ENCODE measurements at places on chromosomes 3 and 15.

DNA sequence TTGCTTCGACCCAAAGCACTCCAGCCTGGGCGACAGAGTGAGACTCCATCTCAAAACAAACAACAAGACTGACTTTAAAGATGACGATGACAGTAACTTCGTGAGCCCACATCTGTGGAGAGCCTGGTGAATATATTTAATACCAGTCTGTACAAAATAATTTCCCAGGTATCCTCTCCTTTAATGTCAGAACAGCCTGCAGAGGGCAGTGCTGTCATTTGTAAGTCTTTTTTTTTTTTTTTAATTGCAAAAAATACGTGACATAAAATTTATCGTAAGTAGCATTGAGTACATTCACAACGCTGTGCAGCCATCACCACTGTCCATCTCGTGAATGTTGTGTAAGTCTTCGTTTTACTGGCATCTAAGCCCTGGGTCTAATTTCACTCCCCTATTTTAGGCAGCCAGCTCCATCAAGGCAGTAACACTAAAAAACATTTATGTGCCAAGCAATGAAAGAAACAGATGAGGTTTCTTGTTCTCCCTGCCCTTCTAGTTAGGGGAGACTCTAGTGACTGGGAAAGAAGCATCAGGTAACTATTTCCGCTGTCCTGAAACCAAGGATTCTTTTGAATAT lies 1.4 kb downstream of the HTD2 start:
- DNase-seq, result peak; percentile 40

- no peak for DNase-seq
Measured at GRCh38 chr15:75065851-75066509, 42.6 kb downstream of the PPCDC start.

DNA sequence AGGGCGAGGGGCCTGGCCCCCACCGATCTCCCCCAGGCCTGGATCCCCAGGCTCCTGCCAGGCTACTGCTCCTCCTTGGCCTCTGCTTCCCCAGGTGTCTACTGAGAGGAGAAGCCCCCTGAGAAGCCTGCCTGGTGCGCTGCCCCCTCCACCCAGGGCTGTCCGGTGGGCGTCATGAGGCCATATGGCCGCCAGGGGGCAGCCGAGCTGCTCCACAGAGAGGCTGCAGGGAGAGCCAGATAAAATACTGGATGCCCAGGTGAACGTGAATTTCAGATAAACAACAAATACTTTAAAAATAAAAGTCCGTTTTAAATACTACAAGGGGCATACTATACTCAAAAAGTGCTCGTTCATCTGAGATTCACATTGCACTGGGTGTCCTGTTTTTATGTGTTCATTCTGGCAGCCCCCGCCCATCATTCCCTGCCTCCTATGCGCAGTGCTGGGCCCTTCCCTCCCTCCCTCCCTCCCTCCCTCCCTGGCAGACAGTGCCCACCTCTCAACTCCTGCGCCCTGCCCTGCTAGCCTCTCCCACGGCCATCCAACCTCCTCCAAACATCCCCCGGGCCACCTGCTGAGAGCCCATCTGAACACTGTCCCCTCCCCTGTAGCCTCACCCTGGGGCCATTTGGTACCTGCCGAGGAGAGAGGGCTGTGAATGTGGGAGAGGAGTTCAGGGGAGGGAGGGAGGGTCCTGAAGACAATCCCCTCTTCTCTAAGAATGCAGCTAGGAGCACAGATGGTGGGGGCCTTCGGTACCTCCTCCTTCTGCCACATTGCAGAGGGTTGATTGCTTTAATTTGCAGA lies 29.6 kb downstream of the PSTPIP1 start:
- DNase-seq, result peak; percentile 21

- DNase-seq, result no peak
Measured at GRCh38 chr3:57179580-57180410, 14.6 kb upstream of the IL17RD start.

DNA sequence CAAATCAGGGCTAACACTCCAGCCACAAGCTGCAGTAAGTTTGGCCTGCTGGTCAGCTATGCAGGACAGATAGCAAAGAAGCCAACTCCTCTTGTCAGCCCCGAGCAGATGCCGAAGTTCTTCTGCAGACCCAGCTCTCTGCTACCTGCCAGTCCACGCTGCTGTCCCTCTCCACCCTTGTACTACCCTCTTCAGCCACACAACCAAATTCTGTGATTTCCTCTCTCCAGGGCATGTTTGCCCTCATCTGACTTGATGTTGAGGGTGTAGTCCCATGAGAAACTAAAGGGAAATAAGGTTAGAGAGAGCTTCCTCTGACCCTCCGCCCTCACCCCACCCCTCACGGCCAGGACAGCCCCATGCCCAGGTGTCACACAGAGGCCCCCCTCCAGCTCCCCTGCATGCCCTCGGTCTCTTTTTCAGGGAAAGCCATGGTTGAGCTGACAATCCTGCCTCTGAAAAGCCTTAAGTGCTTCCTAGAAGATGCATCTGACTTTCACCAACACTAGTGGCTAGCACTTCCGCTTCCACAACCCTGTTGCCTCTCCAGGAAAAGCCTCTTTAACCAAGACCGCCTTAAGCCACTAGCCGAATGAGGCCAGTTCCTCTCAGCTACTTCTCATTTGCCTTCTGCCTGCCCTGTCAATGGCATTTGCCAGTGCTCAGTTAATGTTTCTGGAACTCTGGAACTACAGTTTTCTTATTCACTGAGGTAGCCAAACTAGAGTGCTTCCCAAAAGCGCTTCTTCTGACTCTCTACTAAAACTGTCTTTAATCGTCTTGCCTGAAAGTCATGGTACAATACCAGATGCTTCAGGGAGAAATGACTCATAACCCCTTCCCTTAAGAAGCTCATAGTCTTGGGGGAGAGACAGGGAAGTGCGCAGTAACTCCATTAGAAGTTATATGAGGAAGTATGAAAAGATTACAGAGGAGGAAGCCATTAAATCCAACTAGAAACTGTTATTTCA lies 300.4 kb upstream of the STT3B start:
- DNase-seq, result no peak

DNA sequence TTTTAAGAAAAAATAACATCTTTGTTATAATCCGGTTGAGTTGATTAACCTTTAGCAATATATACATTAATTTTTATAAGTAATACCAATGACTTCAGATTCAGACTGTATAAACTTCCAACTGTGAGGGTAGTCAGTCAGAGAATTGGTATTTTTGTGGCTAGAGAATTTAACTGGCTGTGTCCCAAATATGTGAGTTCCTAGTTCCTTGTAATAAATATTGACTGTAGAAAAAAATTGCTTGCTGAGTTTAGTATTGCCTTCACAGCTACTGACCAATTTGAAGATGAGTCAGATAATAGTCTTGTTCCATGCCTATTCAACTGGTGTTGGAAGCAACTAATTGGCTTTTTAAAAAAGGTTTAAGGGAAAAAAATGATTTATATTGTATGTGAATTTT lies 210.8 kb downstream of the GAP43 start:
- DNase-seq, result peak; percentile 67

DNA sequence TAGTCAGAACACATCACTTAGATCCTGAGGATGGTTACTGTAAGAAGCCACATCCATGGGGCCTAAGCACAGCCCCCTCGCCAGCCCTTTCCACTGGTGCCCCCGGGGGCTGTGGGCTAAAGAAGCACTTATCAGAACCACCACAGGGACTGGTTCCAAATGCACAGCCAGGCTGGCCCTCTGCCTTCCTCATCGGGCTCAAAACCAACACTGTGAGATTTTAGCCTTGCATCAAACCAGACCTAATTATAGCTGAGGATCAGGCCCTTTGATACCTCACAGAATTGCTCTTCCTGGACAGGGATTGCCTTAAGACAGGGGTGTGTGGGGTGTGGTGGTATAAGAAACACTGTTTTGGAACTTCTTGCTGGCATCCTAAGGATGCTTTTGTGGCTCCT lies 23.7 kb downstream of the SRPRB start:
- DNase-seq, result no peak

DNA sequence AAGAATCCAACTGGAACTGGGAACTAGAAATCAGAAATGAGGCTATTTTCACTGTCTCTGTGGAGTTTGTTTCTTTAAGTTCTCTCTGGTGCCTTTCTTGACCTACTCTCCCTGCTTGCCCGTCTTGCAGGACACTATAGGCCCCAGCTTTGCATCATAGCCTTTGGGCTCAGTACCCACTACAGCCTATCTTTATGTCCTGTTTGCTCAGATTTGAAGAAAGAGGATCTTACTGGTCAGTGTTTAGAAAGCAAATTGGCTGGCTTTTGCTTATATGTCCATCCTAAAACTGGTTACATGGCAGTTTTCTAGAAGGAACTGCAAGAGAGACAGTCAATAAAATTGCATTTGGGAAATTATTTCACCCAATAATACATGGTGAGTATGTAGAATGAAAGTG lies 231.8 kb upstream of the TBL1XR1 start:
- DNase-seq, result no peak

GRCh38 chr3:58179235-58180098 lies 31.3 kb downstream of the DNASE1L3 start:
- no peak for DNase-seq

Data from mammary epithelial cell (primary cell).